LoVo (cell line): ENCODE measurements at places on chromosomes 5 and 9.
A peak's percentile ranks its signal among the peaks of the same experiment; 100 is the strongest.

- DNase-seq, result no peak
Measured at GRCh38 chr5:111153483-111153882, 61.3 kb downstream of the WDR36 start.

- DNase-seq, result peak; percentile 6
Measured at GRCh38 chr9:21016701-21017491, 14.5 kb downstream of the HACD4 start.

DNA sequence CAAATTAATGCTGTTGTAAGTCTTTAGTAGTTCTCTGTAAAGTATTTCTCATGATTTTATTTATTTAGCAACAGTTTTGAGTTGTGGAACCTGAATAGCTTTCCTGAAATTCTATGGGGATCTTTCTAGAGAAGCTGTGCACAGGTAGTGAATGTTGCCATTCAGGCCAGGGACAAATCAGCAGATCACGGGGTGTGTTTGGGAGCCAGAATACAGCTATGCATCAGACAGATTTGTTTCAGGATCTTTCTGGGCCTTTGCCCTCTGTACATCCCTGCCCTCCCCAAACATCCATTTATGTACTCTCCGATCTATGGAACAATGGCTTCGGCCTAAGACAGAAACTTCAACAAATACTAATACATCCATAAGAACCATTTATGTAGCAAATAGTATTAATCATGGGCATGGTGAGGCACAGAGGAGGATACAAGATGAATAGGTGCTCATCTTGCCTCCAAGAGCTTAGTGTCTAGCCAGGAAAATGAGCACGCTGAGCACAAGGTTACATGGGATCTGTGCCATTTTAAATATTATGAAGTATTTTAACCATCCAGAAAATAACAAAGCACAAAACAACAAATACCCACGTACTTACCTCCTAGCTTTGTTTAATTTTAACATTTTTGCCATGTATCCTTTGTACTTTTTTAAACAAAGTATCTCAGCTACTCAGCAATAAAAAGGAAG lies 13.1 kb downstream of the ARHGEF37 start:
- DNase-seq, result no peak

GRCh38 chr9:93123561-93124283 lies 10.3 kb downstream of the NINJ1 start:
- DNase-seq, result no peak

GRCh38 chr5:154519359-154519758 lies 41.3 kb upstream of the HAND1 start:
- peak; percentile 67 for DNase-seq

DNA sequence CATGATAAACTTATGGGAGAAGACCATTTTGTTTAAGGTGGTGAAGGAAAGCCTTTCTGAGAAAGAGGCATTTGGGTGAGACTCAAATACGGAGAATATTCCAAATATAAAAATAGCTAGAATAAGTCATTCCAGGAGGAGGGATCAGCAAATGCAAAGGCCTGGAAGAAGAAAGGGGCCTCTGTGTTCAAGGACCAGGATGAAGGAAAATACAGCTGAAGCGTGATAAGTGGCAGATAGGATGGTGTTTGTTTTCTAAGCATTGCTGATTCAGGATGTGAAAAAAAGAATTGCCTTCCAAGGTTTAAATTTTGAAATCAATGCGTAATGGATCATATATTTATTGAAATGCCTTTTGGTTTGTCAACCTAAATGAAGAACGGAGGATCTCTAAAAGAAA lies 59.4 kb upstream of the CAST start:
- DNase-seq, result no peak

DNA sequence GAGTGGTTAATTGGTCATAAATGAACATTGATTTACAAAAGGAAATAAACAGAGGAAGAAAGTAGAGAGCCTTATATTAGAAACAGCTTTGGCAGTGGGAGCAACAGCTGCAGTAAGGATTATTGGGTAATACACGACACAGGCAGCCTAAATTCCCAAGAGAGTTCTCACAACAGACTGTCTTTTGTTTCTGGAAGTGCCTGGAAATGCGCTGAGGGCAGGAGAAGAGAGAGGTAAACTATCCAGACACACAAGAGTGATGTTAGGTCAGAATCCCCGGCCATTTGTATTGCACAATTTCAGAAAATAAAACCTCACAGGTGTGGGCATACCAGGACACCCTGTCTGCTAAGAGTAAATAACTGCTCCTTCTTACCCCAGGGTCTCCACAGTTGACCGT lies 450.4 kb upstream of the CTNND2 start:
- DNase-seq, result no peak

DNA sequence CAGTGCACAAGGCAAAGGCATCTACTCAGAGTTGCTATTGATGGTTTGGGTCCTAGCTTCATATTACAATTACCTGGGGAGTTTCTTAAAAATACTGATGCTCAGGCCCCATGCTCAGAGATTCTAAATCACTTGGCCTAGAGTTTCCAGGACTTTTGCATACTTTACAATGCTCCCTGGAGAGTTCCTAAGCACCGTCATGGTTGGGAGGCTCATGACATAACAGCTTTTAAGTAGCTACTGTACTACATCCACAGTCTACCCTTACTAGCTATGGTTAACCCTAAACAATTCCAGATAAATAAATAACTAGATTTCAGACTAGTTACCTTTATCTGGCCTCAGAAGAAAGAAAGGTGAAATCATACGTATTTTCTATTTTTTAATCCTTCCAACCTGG lies 414.4 kb downstream of the PDE4D start:
- no peak for DNase-seq

DNA sequence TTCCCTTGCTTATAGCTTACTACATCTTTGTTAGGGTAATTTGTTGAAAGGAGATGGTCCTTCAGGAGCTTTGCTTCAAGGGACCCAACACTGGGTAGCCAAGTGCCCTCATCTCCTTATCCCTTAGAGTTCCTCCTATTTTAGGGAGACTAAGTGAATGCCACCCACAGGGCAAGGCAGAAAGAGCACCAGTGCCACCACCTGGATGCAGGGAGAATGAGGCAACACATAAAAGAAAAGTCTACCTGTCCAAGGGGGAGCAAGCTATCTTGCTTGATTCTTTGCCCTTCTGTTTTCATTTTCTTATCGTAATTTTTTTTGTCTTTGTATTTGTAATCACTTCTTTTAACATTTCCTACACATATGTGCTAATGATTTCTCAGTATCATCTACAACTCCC lies 205.5 kb downstream of the NPR3 start:
- DNase-seq, result peak; percentile 11

GRCh38 chr5:73902327-73903051 lies 276.5 kb downstream of the ARHGEF28 start:
- DNase-seq, result peak; percentile 74

GRCh38 chr5:37799865-37800421 lies 39.9 kb downstream of the GDNF start:
- DNase-seq, result no peak
